Activated CD8-positive, alpha-beta memory T cell treated with anti-CD3 and anti-CD28 coated beads for 1 hour (primary cell): ENCODE measurements at places on chromosomes 3 and 15.

DNA sequence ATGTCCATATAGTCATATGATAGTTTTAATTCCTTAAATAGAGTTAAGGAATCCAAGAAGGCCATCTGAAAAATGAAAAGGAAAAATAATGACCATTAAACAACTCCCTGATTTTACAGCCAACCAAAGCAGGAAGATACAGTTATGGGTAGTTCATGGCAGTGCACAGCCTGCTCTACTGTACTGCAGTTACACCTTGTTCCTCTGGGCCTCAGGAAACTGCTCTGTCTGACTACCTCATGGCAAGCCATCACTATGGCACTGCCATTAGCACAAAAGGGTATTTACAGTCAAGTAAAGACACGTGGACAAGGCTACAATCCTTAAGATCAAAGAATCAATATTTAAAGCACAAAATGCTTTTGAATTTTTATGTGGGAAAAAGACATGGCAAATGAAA is 19.5 kb downstream of the SECISBP2L start:
- DNase-seq = no peak

DNA sequence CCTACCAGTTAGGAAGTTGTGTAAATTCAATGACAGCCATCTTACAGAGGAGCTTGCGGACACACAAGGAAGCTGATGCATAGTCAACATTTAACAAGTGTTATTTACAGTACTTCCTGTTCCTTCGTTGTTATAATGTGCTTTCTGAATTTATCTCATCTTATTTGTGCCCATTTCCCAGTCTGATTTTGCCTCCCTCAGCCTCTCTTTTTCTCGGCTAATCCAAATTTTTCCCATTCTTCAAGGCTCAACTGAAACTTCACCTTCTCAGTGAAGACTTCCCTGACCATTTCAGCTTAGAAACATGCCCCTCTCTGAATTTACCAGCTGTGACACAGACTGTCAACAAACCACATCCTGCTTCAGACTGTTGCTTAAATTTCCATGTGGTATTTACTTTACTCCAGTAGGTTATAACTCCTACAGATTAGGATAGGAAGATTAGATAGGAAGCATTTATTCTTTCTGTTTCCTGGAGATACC is 55.7 kb upstream of the CP start:
- DNase-seq = no peak

GRCh38 chr3:195154111-195154791 is 116.7 kb downstream of the XXYLT1 start:
- DNase-seq = no peak

- DNase-seq = no peak
Observed at GRCh38 chr3:126777366-126777765, 73.3 kb downstream of the CHCHD6 start.

- no peak for DNase-seq
Observed at GRCh38 chr15:51768018-51768417, 16.6 kb downstream of the TMOD2 start.

DNA sequence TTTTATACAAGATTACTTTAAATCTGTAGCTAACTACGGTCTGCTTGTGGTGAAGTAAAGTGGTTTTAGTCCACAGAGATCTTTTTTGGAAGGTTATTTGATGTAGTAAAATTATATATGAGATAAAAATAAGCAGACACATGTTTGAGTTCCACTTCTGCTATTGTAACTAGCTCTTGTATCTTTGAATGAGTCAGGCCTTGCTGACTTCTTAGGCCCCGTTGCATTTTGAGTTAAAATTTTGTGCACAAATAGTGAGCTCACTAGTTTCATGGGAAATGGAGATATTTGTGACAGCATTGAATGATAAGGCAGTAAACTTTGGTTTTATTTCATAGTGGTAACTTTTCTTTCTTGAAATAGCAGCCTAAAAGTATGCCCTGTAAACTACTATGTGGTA is 42.6 kb downstream of the ARIH1 start:
- DNase-seq = no peak

DNA sequence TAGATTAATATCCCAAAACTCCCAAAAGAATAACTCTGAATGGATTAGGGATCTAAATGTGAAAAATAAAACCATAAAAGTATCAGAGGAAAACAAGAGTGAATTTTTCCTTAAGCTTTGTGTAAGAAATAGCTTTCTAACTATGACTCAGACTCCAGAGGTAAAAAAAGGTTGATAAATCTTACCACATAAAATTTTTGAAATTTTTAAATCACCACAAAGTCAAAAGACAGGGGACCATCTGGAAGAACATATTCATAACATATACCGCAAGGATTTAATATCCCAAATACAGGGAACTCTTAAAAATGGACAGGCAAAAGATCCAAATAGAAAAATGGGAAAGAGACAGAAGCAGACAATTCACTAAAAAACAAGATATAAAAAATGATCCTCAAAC is 145.0 kb downstream of the ARNT2 start:
- no peak for DNase-seq

DNA sequence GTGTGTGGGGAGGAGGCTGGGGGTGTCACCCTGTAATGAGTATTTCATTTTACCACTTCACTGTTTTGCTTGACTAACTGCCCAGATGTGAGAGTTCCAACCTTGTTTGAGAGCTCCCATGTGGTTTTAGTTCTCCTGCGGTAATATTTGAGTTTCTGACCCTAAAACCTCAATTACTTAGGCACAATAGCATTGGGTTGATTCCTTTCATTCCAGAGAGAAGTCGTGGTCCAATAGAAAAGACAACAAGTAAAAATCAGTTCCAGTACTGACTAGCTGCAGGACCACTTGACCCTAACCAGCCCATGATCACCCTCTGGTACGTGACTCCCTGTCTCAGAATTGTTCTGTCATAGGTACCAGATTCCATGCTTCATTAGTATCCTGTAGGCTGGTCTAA is 630.4 kb downstream of the CADM2 start:
- no peak for DNase-seq

DNA sequence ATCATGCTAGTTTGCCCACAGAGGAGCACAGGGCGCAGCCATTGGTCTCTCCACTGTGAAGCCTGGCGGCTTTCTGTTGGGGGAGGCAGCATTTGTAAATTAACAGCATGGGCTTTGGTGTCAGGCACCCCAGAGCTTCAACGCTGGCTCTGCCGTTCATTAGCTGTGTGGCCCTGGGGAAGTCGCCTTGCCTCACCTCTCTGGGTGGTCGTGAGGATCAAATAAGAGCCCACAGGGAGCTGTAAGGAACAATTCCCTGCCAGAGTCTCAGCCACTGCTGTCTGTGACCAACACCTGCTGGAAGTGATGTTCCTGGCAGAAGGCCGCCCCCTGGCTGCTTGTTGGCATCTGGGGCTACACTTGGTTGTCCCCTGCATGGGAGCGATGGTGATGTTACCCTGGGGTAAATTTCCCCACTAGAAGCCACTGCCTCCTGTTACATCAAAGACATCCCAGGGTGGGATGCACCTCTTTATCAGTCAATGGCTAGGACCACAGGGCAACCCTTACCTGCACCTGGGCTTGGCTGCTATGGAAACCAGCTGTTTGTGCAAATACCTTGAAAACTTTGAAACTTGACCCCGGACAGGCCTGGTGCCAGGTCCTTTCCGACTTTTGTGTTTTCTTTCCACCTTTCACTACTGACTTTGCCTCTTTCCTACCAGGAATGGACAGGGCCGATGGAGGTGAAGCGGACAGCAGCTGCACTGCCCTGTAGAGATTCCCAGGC is 36.9 kb downstream of the DNASE1L3 start:
- DNase-seq = peak; percentile 19

GRCh38 chr15:40906991-40907802 is 12.9 kb downstream of the VPS18 start:
- DNase-seq = no peak

GRCh38 chr3:13348661-13349396 is 71.3 kb downstream of the NUP210 start:
- no peak for DNase-seq

DNA sequence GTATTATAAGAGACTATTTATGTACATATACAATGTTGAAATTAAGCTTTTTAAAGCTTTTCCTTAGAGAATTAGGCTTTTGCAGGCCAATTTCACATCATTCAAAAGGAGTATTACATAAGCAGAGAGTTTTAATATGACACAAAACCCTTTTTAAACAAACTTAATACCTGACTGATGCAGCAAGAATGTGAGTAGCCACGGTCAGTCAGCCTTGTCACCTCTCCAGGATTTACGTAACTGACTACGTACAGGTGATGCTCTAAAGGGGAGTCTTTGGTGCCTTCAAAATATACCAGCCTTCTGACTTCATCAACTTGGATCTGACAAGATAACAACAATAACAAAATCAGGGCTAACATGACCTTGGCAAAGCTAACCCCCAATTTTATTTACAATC is 44.2 kb upstream of the IGDCC4 start:
- DNase-seq = no peak

DNA sequence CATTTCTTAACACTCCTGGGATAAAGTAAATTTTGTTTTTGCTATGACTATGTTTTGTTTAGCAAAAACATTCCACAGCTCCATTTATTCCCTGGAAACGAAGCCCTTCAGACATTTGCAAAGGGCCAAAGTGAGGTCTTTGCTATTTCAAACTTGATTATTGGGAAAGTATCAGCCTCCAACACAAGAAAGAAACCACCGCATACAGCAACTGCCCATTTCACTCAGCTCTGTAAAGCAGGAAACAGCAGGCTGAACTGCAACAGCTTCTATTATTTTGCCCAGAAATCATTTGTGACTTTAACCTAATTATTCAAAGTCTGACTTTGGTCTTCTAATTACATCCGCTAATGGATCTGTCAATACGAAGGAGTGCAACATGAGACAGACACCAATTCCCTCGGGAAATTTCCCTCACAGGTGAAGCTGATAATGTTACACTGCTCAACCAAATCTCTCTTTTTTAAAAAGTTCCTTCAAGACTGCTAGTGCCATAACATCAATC is 72.1 kb downstream of the RFTN1 start:
- no peak for DNase-seq

DNA sequence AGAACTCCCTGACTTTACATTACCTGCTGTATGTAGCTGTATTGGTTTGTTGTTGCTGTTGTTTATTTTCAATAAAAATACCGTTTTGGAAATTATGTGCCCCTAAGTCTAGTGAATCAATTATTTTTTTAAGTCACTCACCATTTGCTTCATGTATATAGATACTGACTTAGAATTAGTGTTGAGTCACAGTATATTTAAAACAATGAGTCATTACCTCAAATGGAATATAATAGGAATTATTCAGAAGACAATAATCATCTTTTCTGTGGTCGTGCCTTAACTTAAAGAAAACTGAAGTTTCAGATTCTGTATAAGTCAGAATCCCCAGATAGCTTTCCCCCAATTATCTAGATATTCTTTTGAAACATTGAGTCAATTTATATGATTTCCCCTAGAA is 21.0 kb upstream of the ALDH1A2 start:
- no peak for DNase-seq
